ENCODE measurements at places on chromosomes 11 and 22.

DNA sequence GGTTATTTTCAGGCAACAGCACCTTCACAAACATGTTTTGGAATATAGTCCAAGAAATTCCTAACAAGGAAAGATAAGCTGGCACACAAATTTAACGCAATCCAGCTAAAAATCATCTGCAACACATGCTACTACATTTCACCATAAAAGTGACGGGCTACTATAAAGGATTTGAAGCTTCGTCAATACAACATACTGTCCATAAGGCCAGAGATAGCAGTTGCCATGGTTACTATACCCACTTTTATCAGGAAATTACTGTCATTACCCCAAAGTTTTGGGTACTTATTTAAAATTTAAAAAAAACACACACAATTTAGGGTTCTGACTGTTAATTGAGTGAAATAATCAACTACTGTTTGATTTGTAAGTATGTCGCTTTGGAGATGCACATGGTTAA lies 6.9 kb downstream of the PHF21A start:
- no peak for DNase-seq

- peak; percentile 82 for DNase-seq
These were observed 98.4 kb downstream of the ZNF280B start for GRCh38 chr22:22410121-22410520.

DNA sequence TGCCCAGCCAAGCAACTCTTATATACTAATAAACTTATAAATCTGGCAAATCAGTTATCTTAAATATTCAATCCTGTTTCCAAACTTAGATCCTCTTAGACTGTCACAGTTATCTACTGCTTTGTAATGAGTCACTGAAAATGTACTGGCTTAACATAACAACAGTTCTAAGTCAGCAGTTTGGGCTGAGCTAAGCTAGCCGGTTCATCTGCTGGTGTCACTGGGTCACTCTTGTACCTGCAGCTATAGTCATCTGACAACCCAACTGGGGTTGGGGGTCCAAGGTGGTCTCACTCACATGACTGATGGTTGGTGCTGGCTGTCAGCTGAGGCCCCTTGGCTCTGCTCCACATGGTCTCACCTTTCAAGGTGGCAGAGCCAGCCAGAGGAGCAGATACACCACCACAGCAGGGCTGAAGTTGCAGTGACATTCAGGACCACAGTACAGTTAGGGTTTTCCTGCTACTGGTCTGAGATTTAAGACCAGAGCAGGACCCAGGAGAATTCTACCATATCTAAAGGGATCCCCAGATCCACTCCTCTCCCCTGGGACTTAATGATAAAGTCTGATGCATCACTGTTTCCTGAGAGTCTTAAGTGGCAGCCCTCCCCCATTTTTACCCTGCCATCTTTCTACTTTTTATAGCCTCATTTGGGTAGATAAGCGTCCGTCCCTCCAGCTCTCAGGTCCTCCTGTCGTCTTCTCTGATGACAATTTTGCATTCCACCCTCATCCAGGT lies 7.9 kb upstream of the MACROD1 start:
- no peak for DNase-seq

GRCh38 chr22:45204819-45205218 lies 35.9 kb downstream of the KIAA0930 start:
- no peak for DNase-seq

DNA sequence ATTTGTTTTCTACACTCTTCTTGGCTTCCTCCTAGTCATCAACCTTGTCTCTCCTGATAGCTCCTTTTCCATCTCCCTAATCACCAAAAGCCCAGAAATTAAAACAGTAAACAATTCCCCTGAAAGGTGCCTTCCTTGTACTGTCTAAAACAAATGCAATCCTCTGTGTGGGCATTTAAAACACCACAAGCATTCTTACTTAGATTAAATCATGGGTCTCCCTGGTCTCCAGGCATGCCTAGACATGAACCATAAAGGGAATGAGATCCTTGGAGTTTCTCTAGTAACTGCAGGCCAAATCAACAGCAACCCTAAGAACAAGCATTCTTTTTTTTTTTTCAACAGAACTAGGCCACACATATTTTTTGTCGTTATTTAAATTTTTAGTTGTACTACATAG lies 1.9 kb downstream of the BTG4 start:
- no peak for DNase-seq

DNA sequence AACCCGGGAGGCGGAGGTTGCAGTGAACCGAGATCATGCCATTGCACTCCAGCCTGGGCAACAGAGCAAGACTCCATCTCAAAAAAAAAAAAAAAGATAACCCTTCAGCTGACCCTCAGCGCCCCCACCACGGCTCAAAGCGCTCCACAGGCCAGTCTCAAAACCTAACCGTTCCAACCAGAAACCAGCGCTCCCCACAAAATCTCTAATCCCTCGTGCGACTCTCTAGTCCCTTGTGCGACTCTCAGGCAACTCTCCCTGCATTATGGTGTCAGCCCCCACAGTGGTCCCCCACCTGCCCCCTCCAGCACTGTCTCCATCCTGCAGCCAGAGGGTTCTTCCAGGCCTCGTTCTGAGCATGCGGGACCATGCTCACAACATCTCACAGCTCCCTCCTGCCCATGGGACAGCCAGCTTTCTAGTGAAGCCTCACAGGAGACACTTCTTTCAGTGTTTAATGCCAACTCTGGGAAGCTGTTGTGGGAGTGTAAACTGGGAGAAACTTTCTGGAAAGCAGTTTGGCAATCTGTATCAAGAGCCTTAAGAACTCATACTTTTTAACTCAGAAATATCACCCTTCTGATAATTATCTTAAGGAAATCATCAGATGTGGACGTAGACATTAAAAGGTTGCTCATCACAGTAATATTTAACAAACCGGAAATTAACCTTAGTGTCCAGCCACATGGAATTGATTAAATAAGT lies 4.2 kb upstream of the RASGRP2 start:
- DNase-seq, result no peak

DNA sequence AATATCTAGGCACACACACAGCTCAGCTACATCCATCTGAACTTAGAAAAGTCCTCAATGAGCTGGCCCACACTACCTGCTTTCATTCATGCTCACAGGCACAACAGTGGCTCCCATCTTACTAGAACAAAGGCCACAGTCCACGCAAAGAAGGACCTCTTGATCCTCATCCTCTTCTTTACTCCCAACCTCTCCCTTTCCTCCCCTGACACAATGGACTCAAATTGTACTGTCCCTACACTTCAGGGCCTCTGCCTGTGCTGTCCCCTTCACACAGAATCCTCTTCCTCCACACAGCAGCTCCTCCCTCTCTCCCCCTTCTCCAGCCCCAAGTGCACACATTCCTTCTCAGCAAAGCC lies 12.7 kb downstream of the SMCO4 start:
- no peak for DNase-seq

DNA sequence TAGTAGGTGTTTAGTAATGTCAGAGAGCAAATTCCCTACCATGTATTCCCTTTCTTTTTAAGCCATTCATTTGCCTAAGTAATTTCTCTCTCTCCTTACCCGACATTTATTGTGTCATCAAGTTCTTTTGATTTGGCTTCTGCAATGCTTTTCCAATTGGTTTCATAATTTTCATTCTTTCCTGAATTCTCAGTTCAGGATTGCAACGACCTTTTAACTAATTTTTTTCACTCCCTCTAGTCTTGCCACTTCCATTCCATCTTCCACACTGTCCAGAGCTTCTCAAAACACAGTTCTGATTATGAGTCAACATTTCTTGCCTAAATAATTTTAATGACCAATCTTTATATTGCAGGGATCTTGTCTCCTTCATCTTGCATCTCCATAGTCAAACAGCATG lies 41.2 kb upstream of the RAB30 start:
- no peak for DNase-seq

DNA sequence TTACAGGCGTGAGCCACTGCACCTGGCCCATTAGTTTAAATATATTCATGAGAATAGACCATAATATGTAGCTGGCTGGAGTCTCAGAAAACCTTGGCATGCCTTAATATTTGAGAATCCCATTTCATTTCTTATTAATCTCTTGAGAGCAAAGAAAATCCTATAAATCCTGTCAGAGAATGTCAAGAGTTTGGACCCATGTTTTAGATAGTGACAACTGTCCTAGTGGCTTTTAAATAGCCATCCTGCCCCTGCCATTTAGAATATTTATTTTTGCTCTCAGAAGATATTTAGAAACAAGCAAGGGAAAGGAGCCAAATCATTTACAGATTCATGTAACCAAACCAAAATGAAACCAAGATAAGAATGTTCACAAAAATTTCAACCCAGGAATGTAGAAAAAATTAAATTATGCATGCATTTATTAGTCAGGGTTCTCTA lies 107.2 kb downstream of the SWAP70 start:
- DNase-seq, result no peak

DNA sequence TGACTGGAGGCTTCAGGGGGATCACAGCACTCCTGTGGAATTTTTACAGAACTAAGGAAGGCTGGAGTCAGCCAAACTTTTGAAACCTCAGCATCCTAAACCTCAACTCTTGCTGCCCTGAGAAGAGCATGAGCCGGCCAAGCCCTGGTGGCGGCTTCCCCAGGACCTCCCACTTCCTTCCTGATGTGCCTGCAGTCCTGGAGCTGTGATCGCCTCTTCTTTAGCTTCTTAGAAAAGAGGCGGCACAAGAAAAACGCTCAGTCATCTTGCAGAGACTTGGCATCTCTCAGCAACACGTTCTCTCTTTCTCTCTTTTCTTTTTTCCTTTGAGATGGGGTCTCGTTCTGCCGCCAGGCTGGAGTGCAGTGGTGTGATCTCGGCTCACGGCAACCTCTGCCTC lies 40.4 kb upstream of the AMPD3 start:
- peak; percentile 54 for DNase-seq

DNA sequence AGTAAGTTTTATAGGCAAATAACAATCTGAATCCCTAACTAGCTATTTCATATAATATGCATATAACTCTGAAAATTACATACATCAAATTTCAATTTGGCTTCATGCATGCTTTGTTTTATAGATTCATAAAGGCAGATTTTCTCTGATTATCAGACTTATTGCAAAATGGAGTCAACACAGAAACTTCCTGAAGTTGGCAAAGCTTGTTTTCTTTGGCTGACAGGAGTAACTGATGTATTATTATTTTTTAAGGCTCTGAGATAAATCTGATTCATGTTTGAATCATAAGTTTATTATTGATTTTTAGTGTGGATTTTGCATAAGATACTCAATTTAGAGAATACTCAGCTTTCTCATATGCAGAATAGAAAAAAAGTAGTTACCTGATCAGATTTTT lies 356.3 kb upstream of the CCDC90B start:
- DNase-seq, result no peak

- DNase-seq, result no peak
These were observed 50.3 kb downstream of the PKNOX2 start for GRCh38 chr11:125214601-125215565.

DNA sequence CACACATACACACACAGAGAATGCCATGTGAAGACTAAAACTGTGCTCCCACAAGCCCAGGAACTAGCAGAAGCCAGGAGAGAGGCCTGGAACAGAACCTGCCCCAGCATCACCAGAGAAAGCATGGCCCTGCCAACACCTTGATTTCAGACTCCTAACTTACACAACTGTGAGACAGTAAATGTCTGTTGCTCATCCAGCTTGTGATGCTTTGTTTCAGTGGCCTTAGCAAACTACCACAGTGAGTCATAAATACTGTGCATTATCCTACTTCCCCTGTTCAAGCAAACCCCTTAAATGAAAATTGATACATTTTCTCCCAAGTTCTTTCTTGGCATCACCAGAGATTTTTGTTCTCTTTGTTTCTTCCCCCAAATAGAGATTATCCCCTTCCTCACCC lies 1539.4 kb upstream of the TENM4 start:
- DNase-seq, result no peak

GRCh38 chr11:112583261-112583893 lies 322.7 kb upstream of the PLET1 start:
- no peak for DNase-seq

DNA sequence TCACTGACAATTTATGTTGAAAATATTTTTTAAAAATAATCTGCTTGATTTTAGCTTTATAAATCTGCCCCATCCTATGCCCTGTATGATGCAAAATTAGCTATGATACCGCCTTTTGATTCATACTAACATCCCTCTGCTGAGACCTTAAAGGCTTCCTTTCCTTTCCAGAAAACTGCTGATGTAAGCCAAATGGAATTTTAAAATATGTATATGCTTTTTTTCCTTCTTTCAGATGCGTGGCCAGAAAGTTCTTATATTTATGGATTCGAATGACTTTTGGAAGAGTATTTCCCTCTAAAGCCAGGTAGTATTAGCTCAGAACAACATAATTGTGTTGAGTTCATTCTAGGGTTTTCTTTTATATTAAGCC lies 34.5 kb downstream of the SFI1 start:
- no peak for DNase-seq

GRCh38 chr22:21791635-21792625 lies 56.3 kb upstream of the YPEL1 start:
- no peak for DNase-seq

GRCh38 chr22:22772883-22773282 lies 114.7 kb upstream of the IGLL5 start:
- no peak for DNase-seq

DNA sequence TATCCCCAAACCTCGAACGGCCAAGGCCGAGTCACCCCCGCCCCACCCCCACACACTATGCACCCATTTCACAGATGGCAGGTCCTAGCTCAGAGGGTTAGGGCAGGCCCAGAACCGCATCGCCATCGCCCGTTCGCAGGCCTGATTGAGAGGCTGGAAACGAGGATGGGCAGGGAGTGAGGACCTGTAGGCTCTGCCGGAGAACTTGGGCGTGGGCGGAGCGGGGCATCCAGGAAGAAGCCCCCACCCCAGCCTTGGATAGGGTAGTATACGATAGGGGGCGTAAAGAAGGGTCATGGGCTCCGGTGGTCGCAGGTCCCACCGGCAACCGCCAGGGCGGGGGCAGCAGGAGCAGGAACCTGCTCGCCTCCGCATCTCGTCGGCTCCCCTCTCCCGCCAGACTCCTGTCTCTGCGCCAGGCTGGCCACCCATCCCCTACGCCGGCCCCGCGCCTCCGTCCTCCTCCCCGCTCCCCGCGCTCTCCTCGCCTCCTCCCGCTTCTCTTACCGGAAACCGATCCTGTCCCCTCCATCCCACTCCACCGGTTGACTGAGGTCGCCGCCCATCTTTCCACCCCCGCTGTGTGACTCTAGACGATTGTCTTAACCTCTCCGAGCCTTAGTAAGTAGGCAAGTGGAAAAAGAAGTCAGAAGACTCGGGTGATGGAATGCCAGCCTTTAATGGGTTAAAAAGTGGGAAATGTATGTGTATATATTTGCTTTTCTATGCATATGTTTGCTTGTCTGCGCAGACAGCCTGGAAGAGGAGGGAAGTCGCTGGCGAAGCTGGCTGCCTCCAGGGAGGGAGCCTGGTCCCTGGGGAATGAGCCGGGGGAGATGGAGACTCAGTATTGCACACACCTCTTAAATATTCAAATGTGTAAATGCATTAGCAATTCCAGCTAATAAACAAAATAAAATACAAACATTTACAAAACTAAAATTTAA lies 52.8 kb downstream of the CYTH4 start:
- no peak for DNase-seq

GRCh38 chr11:123543797-123544196 lies 110.6 kb downstream of the SCN3B start:
- no peak for DNase-seq

GRCh38 chr11:12267921-12268320 lies 109.5 kb upstream of the PARVA start:
- DNase-seq, result no peak

All from Peyer's patch (tissue), 4 donors.